T-helper 2 cell (primary cell): ENCODE measurements at places on chromosomes 2 and 18.

DNA sequence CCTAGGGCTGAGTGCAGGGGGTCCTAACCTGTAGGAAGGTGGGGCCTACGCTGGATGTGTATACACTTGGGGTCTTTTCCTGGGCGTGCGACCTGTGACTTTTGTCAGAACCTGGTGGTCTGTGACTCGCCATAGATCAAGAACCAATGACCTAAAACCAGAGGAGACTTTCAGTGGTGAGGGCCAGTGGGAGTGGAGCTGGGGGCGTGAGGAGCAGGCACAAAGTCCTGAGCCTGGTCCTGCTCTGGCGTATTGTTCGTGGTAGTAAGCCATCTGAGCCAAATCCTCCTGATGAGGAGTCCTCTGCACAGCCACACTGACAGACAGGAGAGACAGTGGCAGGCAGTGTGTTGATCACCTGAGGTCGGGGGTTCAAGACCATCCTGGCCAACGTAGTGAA lies 8.9 kb downstream of the INPP4A start:
- no peak for DNase-seq

DNA sequence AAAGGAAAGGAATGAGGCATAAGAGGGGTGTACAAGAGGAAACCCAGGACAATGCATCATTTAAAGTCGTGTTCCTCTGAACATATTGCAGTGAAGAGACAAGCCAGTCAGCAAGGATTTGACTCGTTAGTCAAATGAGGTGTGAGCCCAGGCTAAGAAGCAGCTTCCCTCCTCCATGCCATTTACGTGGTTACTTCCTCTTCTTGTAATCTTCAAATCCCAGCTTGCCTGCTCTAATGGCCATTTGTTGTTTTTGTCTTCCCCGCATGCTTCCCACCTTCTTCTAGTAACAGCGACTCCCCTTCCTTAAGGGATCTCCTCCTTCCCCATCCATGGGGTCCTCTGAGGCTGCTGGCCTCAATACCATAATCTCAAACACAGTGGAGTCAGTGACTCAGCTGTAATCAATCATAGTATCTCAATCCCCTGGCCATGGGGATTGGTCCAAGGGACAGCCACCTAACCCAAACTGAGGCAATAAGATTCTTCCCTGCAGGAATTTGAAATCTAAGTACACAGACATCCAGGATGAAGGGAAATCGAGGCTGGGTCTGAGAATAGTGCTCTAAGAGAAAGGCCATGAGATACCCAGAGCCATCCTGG lies 37.6 kb downstream of the SLC14A1 start:
- no peak for DNase-seq

- DNase-seq: no peak
Measured at GRCh38 chr2:174984561-174984960, 20.6 kb downstream of the CHN1 start.

GRCh38 chr2:240387669-240388358 lies 47.6 kb upstream of the GPC1 start:
- DNase-seq: no peak

DNA sequence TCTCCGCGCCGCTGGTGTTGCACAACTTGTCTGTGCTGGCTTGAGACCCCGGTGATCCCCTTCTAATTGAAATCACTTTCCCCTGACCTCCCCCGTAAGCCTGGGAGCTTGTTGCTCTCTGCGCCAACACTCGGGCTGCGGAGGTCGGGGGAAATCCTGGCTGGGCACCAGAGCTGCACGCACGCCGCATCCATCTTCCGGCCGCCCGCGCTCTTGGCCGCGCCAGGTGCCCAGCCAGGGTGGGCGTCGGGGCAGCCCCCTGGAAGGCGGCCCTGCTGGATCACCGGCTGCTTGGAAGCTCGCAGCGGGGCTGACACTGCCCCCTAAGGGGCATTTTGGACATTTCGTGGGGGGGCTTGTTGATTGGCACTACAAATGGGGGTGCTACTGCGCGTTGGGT lies 280.3 kb upstream of the SKOR2 start:
- DNase-seq: no peak

GRCh38 chr2:154603682-154604081 lies 94.8 kb upstream of the KCNJ3 start:
- DNase-seq: no peak

DNA sequence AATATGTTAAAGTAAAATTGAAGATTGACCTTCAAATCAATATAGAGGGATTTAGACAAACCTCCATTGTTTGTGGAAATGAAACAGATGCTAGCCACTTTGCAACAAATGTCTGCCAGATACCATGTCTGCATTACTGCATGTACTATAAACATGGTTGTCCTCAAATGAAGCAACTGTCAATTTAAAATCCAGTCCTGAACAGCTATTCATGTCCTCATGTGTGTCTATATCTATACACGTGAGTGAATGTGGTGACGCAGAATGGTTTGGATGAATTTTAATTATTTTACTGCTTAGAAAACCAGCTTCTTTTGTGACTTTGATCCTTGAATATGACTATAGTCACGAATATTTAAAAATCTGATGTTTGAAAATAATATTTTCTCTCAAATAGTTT lies 71.5 kb downstream of the NYAP2 start:
- DNase-seq: no peak

GRCh38 chr18:63741769-63742168 lies 33.4 kb upstream of the SERPINB7 start:
- no peak for DNase-seq

DNA sequence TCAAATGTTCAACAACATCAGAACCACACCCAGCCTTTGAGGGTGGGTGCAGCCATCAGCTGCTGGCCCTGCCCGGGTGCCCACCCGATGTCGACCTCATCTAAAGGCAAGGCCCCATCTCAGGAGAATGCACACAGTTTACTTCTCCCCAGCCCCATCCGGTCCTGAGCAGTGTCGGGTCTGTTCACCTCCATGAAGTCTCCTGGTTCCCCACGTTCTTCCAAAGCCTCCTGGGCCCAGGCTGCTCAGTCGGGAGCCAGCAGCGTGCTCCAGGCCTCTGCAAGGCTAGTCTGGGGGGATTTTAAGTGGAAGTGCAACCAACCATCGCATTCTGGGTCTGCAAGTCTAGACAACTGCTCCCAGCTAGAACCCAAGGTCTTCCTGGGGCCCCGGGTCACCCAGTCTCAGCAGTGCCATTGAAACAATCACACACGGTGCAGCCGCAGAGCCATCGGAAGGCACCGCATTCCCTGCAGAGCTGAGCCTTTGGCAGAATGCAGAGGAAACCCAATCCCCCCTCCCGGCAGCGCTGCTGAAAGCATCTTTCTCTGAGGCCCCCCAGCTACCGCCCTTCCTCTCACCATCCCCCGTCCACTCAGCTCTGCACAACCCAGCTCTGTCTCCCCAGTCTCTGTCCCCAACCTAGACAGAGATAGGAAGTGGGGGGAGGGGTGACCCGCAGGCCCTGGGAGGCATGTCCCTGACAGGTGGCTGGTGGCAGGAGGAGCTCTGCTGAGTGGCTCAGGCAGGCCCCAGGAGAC lies 8.5 kb downstream of the ESPNL start:
- DNase-seq: peak; percentile 37

- DNase-seq: no peak
Measured at GRCh38 chr18:74828200-74828599, 230.5 kb downstream of the ZNF407 start.

GRCh38 chr18:46152808-46153617 lies 48.8 kb downstream of the HAUS1 start:
- DNase-seq: no peak

DNA sequence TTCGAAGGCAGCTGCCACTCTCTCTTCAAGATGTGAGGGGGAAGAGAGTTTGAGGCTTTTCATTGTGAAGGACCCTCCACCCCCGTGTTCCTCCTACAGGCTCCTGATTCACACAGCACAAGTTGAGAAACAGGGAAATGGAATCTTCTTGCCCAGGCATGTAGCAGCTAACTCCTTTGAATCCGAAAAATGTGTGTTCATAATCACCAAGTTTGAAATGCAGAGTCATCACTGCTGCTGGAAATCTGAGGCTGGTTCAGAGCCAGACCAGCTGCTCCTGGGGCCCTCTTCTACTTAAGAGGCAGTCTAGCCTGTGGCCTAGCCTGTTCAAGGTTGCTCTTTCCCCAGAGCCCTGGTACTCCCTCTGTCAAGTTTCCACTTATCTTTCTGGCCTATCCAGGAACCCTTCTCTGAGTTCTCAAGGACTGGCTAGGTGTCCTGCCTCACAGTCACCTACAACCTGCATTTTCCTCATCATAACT lies 166.4 kb downstream of the TMEM247 start:
- no peak for DNase-seq

DNA sequence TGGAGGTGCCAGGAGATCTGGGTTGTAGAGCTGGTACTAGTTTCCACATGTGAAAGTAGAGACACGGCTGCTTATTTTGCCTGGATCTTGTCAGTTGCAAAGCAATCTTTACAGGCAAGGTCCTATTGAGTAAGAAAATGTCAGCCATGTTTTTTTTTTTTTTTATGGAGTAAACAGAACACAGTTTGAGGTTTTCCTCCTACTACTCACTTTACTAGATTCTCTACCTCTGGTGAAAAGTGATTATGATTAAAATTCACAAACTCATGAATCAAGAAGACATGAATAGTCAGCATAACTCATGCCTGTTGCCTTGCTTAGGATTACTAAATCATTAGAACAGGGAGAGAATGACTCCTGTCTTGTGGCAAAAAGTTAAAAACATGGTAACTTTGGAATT lies 70.1 kb upstream of the PNPT1 start:
- no peak for DNase-seq

- no peak for DNase-seq
Measured at GRCh38 chr2:65282477-65283053, 54.9 kb downstream of the ACTR2 start.

DNA sequence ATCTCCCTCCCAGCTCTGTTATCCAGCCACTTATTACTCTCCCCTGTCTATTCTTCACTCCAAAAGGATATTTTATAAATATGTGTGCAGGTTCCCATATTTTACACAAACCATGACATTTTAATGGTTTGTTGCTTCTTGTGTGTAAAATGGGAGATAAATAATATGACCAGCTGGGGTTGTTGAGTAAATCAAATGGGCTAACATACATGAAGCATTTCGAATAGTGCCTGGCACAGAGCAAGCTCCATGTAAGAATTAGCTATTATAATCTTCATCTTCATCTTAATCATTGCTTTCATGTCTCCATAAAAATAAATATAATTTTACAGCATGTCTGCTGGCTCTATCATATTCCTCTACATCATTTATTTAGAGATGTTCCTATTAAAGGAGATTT lies 283.1 kb downstream of the RAD51AP2 start:
- DNase-seq: no peak

DNA sequence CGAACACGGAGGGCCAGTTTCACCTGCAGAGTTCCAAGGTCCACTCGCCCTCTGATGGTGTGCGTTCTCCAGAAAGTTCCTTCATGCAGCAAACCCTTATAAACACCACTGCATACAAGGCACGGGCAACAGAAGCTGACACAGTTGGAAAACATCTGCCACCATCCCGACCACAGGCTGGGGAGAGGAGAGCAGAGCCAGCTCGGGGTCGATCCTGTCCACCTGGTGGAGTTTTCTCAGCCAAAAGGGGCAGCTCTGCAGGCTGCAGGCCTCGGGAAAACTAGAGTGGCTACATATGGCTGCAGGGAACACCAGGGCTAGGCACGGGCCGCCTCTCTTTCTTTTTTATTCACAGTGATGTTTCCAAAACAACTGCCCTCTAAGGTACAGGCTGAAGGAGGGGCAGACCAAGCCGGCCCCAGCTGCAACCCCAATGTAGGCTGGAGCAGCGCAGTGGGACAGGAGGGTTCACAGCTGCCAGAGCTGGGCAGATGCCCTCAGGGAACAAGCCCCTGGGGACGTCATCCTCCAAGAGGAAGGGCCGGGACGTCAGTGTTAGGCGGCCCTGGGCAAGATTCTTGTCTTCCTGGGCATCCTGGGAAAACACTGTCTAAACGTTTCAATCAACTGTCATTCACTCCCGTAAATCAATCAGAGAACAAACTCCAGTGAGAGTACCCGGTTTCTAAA lies 274.7 kb downstream of the TWIST2 start:
- DNase-seq: no peak

GRCh38 chr2:128420776-128421175 lies 102.1 kb upstream of the HS6ST1 start:
- no peak for DNase-seq

- no peak for DNase-seq
Measured at GRCh38 chr2:134152045-134153010, 101.5 kb upstream of the MGAT5 start.

DNA sequence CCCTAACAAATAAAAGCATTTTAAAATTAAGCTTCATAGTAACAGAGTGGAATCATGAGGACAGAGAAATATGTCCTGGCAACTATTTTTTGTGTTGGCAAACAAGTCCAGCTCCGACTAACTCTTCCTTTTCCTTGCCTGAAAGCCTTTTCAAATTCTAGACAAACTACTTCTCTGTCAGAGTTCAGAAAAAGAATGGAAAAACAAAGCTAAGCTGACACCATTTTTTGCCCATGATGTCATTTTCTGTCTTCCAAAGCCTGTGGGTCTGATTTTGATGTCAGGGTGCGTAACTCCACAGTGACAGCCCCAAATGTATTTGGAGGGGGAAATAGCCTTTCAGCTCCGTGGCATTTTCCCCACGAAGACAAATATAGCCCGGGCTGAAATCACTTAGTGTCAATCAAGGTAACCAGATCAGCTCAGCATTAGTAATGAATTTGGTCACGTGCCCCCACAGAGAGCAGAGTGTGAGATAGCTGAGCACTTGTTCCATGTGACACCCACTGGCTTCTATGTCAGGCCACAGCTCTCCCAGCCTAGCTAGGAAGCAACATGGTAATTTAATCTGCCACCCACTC lies 233.0 kb upstream of the SIX2 start:
- DNase-seq: no peak

GRCh38 chr2:15141211-15141610 lies 419.9 kb downstream of the NBAS start:
- no peak for DNase-seq

DNA sequence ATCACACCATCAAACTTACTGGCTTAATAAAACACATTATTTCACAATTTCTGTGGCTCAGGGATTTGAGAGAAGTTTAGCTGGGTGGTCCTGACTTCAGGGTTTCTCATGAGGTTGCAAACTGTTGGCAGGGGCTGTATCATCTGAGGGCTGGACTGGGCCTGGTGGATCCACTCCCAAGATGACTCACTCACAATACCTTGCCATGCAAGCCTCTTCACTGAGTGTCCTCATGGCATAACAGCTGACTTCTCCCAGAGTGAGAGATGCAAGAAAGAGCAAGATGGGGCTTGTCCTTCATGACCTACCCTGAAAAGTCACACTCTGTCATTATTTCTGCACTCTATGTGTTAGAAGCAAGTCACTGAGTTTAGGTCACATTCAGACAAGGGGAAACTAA lies 73.8 kb downstream of the AQP4 start:
- no peak for DNase-seq
